ENCODE measurements at places on chromosomes 6 and 20.

DNA sequence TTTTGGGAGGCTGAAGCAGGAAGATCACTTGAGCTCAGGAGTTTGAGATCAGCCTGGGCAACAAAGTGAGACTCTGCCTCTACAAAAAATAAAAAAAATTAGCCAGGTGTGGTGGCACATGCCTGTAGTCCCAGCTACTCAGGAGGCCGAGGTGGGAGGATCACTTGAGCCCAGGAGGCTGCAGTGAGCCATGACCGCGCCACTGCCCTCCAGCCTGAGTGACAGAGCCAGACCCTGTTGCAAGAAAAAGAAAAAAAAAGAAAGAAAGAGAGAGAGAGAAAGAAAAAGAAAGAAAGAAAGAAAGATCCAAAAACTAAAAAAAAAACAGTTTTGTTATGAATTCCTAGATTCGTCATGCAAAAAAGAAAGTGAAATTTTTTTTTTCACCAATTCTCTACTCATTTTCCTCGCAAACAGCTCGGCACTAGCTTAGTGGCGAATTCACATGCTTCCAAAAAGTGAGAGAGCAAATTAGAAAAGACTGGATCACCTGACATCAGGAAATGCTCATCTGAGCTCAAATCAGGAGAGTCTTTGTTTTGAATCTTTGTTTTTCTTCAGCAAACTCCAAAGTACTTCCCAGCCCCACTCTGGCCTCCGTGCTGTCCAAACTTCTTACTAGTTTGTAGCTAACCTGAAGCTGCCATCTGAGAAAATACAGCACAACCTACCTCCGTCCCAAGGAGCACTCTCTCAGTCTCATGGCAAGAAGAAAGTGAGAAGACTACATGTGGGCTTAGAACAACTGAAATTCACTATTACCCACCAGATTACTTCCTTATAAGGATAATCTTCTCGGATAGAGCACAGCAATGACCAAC, 27.0 kb downstream of the IPCEF1 start:
- no peaks in the 10 kb centered on the region for H3K36me3 ChIP-seq
- DNase-seq, result no peak
- no peak overlapping the region for H3K27ac ChIP-seq
- no peaks in the 10 kb centered on the region for H3K4me1 ChIP-seq
- peaks cover 2% of the 10 kb centered on the region for H3K27me3 ChIP-seq

DNA sequence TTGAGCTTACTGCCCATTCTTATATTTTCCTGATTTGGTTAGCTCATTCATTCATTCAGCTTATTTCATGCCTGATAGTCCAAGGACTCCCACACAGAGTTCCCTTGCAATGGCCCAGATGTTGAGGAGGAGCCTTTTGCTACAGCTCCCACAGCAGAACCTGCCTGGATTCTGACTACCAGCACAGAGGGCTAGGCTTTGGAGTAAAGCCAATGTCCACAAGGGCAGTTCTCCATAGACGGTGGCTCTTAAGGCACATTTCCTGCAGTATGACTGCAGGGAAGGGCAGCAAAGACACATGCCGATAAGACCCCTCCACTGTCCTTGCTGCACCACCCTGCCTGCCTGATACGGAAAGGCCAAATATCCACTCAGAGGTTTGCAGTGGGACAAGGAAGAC, 112.3 kb upstream of the SYNDIG1 start:
- H3K27ac ChIP-seq, result no peak overlapping the region
- no peak for DNase-seq
- no peaks in the 10 kb centered on the region for H3K4me1 ChIP-seq
- no peaks in the 10 kb centered on the region for H3K36me3 ChIP-seq
- H3K4me3 ChIP-seq, result no peak overlapping the region

- H3K36me3 ChIP-seq, result peaks cover 3% of the 10 kb centered on the region
- H3K4me3 ChIP-seq, result no peak overlapping the region
- no peak overlapping the region for H3K27ac ChIP-seq
- H3K27me3 ChIP-seq, result peaks cover 3% of the 10 kb centered on the region
These were observed 168.2 kb downstream of the DLL1 start for GRCh38 chr6:170122651-170123050.

- no peak overlapping the region for H3K27ac ChIP-seq
- peaks cover 4% of the 10 kb centered on the region for H3K4me1 ChIP-seq
- H3K36me3 ChIP-seq, result peaks cover 3% of the 10 kb centered on the region
- H3K27me3 ChIP-seq, result no peaks in the 10 kb centered on the region
- no peak for DNase-seq
- no peak overlapping the region for H3K4me3 ChIP-seq
These were observed 23.1 kb downstream of the ACOT13 start for GRCh38 chr6:24689964-24690363.

- H3K36me3 ChIP-seq, result no peaks in the 10 kb centered on the region
- peaks cover 4% of the 10 kb centered on the region for H3K27me3 ChIP-seq
- no peak overlapping the region for H3K4me3 ChIP-seq
- DNase-seq, result no peak
- no peak overlapping the region for H3K27ac ChIP-seq
These were observed 7.9 kb upstream of the WFDC10A start for GRCh38 chr20:45621593-45621992.

- H3K4me3 ChIP-seq, result no peak overlapping the region
- no peaks in the 10 kb centered on the region for H3K36me3 ChIP-seq
- DNase-seq, result no peak
- no peak overlapping the region for H3K27ac ChIP-seq
These were observed 115.2 kb upstream of the AKIRIN2 start for GRCh38 chr6:87817183-87817582.

- no peak for DNase-seq
- H3K36me3 ChIP-seq, result peaks cover 20% of the 10 kb centered on the region
- no peak overlapping the region for H3K4me3 ChIP-seq
- peaks cover 52% of the 10 kb centered on the region for H3K4me1 ChIP-seq
These were observed 36.2 kb upstream of the THEMIS start for GRCh38 chr6:127937102-127937501.

DNA sequence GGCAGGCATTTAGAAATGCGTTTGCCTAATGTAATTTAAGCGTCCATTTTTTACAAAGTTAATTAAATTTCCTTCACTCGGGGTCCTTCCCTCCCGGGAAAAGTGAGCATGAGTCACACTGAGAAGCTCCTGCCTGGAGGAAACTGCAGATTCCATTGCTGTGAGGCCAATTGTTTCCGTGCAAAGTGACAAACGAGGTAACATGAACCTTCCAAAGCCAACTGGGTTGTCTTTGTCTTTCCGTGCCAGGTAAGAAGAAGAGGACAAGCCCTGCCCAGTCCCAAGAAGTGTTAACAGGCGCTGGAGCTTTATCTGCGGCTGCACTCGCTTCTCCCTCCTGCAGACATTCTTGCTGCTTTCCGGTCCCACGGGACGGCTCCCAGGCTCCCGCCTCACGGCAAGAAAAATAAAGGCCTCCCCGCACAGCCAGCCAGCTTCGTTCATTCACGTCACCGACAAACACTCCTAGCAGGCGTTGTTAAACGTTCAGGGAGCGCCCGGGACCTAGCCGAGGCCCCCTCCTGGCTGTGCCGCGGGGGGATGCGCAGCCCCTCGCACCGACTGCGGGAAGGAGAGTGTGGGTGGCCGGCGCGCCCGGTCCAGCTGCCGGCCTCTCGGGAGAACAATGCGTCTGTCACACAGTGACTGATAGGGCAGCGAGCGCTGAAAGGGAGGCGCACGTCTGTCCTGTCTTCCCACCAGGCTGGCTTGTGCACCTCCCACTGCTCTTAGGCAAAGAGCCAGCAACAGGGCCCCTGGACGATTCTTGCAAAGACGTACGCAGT, 61.5 kb upstream of the HDDC2 start:
- H3K36me3 ChIP-seq, result no peaks in the 10 kb centered on the region
- peaks cover 3% of the 10 kb centered on the region for H3K4me1 ChIP-seq
- peaks cover 47% of the 10 kb centered on the region for H3K27me3 ChIP-seq
- H3K4me3 ChIP-seq, result no peak overlapping the region
- no peak for DNase-seq

GRCh38 chr6:167968091-167968490, 29.4 kb upstream of the KIF25 start:
- no peak for DNase-seq
- H3K36me3 ChIP-seq, result no peaks in the 10 kb centered on the region
- H3K4me3 ChIP-seq, result no peak overlapping the region
- H3K27me3 ChIP-seq, result no peaks in the 10 kb centered on the region
- H3K4me1 ChIP-seq, result no peaks in the 10 kb centered on the region

GRCh38 chr6:32152769-32153563, 975 bp upstream of the PPT2 start:
- H3K36me3 ChIP-seq, result peaks cover 3% of the 10 kb centered on the region
- peak overlapping the region; percentile 57 for H3K4me3 ChIP-seq
- H3K27ac ChIP-seq, result no peak overlapping the region
- H3K27me3 ChIP-seq, result peaks cover 45% of the 10 kb centered on the region

GRCh38 chr6:53418288-53418687, 69.5 kb upstream of the ELOVL5 start:
- DNase-seq, result no peak
- H3K4me3 ChIP-seq, result no peak overlapping the region
- no peaks in the 10 kb centered on the region for H3K36me3 ChIP-seq
- H3K4me1 ChIP-seq, result no peaks in the 10 kb centered on the region
- H3K27me3 ChIP-seq, result peaks cover 16% of the 10 kb centered on the region

DNA sequence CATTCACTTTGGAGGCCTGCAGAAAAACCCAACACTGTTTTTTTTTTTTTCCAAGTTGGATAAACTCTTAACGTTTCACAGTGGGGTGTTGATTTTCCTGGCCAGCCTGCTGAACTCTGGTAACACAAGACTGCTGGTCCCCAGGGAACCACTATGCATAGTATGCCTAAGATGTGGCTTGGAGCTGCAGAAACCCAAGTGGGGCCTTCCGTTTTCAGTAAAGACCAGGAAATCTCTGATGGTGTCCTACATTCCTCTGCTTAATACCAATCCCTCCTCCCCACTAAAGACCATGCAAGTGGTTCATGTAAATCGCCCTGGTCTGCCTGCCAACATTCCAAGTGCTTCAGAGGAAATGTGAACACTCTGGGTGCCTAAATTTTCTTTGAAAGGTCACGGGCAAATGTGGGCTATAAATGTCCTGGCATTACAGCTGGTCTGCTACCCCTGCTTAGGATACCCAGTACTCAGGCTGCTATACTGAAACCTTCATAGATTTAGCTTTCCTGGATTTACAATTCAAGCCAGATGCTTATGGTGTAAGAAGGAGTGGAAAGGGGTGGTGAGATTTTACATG, 615.4 kb downstream of the MAFB start:
- H3K36me3 ChIP-seq, result no peaks in the 10 kb centered on the region
- DNase-seq, result no peak
- H3K27ac ChIP-seq, result no peak overlapping the region
- H3K4me3 ChIP-seq, result no peak overlapping the region
- H3K27me3 ChIP-seq, result no peaks in the 10 kb centered on the region
- H3K4me1 ChIP-seq, result no peaks in the 10 kb centered on the region

- H3K27ac ChIP-seq, result no peak overlapping the region
- H3K27me3 ChIP-seq, result peaks cover 2% of the 10 kb centered on the region
- no peak overlapping the region for H3K4me3 ChIP-seq
- no peaks in the 10 kb centered on the region for H3K36me3 ChIP-seq
- no peaks in the 10 kb centered on the region for H3K4me1 ChIP-seq
These were observed 171.5 kb downstream of the QKI start for GRCh38 chr6:163585932-163586437.

Data from T-helper 2 cell treated with Interferon-gamma antibody and Interleukin-4, amounts not matched to agents 5 μg/mL and 100 μg/mL, for 36 hours (primary cell).